ENCODE measurements at places on chromosomes 6 and 20. TPM values are rescaled to one million over a fixed set of nuclear protein-coding genes. Genes with fewer than 3 reads are reported as not detected.

GRCh38 chr6:93454533-93454932 is 35.2 kb upstream of the EPHA7 start:
- no peak for DNase-seq

The HDGFL1 gene
- not detected for total RNA-seq

The BHLHE23 gene
- not detected for total RNA-seq

DNA sequence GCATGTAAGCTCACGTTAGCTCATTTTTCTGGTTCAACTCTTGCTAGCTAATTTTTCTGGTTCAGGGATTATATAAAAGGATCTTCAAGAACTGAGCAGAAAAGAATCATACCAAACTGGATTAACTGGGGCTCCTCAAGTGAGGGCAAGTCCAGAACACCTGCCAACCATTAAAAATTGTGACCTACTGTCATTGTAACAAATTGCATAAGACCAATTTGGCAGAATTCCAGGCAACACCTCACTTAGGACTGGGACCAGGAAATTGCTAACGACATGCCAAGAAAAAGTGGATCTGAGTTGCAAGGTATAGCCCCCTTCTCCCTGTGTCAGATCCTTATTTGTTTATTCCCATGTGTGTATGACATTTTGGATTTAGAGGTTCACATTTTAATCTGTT is 216.6 kb downstream of the HIVEP2 start:
- no peak for DNase-seq

The PI3 gene
- total RNA-seq, result not detected

- DNase-seq, result no peak
These were observed 125.3 kb downstream of the FOXO3 start for GRCh38 chr6:108685970-108686369.

The CLPSL1 gene
- total RNA-seq, result not detected

The DLK2 gene
- total RNA-seq, result 3.4 TPM

- no peak for DNase-seq
These were observed 12.4 kb upstream of the KIF25 start for GRCh38 chr6:167984876-167985604.

- DNase-seq, result no peak
These were observed 53.0 kb downstream of the LRRC1 start for GRCh38 chr6:53847796-53848314.

DNA sequence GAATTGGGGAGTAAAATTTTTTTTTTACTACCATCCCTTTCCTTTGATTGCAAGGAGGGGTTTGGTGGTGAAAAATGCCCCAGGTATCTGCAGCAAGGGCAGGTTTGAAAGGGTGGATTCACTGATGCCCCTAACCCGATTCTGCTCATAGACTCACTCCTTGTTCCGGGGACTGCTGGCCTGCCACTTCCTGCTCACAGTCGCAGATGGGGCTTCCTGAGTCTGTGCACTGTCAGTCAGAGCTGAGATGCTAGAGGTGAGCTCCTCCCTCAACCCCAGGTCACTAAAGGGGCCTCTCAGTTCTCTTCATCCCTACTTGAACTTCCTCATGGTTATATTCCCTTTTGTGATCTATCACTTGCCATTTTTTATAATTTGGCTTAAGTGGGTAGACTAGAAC is 357.9 kb downstream of the FARS2 start:
- no peak for DNase-seq
